HCEC 1CT (cell line): ENCODE measurements at places on chromosomes 12 and 14.

- no peak for DNase-seq
Observed at GRCh38 chr12:119399301-119399700, 64.8 kb downstream of the CCDC60 start.

- DNase-seq = no peak
Observed at GRCh38 chr12:116636608-116637519, 77.7 kb downstream of the MAP1LC3B2 start.

GRCh38 chr14:104980611-104981531 lies 2.7 kb upstream of the AHNAK2 start:
- no peak for DNase-seq

- DNase-seq = no peak
Observed at GRCh38 chr12:48997719-48998496, 1.3 kb downstream of the DDN start.

DNA sequence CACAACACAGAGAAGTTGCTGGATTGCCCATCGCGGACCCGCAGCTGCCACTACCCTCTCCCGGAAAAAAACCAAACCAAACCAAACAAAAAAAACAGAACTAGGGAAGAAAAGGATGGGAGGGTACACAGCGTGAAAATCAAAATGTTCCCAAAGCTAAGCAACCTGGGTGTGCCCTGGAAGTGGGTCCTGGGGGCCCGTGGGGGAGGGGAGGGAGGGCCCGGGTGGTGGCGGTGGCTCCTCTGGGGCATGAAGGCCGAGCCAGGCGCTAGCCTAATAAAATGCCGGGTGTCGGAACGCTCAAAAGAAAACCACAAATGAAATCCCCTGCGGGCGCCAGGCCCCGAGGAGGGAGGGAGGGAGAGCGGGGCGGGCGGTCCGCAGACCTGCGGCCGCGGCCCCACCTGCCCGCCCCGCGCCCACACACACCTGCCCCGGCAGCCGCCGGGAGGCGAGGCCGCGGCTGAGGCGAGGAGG lies 787 bp downstream of the HECTD4 start:
- no peak for DNase-seq

GRCh38 chr12:55745361-55746173 lies 2.6 kb downstream of the GDF11 start:
- DNase-seq = no peak

DNA sequence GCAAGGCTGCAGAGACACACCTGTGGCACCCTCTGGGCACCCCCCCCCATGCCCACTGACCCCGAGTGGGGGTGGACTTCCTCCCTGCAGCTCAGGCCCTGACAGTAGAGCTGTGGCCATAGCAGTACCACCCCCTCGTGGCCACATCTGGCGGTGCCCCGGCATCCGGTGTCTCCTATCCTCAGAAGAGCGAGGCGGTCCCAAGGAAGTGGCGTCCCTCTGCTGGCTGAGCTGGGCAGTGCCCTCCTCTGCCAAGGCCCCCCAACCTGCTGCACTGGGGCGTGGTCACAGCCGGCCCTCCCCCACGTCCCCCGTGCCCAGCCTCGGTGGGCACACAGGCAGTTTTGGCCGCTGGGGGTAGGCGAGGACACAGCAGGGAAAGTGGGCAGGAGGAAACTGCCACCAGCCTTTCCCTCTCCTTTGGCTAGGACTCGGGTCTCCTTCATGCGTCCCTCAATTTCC lies 6.0 kb upstream of the SLC6A12 start:
- DNase-seq = peak; percentile 48

DNA sequence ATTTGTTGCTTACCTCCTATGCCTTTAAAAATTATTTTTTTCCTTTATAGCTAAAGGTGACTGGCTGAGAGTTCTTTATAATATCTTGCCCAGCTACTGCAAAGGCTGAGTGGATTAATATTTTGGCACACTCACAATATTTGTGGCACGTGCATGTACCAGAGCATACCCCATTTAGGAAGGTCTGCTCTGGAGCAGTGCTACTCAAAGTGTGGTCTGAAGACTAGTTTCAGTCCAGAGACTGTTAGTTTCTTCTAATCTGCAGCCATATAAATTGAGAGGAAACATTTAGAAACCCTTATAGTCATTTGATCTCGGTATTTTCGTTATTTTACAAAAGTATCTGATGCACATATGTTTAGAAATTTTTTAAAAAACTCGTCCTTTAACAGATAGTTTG lies 51.0 kb downstream of the IFT81 start:
- no peak for DNase-seq

GRCh38 chr14:38184132-38184531 lies 23.6 kb upstream of the SSTR1 start:
- no peak for DNase-seq

GRCh38 chr14:64549791-64550620 lies at the start of gene PPP1R36:
Gene PPP1R36, plus strand, starts transcription at chr14:64549961. Its CDS starts 37 bp downstream, at chr14:64549998.
- no peak for DNase-seq

- DNase-seq = peak; percentile 41
Observed at GRCh38 chr14:32417956-32418552, 89.0 kb downstream of the AKAP6 start.

- peak; percentile 96 for DNase-seq
Observed at GRCh38 chr12:68497702-68498101, 113.0 kb upstream of the RAP1B start.

- DNase-seq = peak; percentile 41
Observed at GRCh38 chr14:72948481-72949138, 22.3 kb downstream of the DCAF4 start.

- DNase-seq = peak; percentile 47
Observed at GRCh38 chr12:99959549-99960170, 25.1 kb downstream of the ANKS1B start.

DNA sequence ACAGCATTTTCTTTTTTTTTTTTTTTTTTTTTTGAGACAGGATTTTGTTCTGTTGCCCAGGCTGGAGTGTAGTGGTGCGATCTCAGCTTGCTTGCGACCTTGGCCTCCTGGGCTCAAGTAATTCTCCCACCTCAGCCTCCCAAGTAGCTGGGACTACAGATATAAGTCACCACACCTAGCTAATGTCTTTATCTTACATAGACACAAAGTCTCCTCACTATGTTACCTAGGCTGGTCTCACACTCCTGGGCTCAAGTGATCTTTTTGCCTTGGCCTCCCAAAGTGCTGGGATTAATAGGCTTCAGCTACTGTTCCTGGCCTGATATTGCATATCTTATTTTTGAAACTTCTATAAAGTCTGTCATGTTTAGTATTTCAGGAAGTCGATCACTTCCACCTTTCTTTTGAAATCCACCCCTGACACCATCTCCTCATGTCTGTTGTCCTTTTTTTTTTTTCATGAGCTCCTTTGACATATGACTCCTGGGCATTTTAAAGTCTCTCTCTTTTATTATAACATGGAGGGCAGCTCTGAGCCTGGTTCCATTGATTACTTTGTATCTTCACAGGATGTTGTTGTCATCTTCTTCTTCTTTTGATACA lies 5.9 kb upstream of the A2ML1 start:
- DNase-seq = no peak

GRCh38 chr12:28027947-28028724 lies 55.6 kb upstream of the PTHLH start:
- DNase-seq = peak; percentile 30
